Small intestine (tissue), 16 donors: ENCODE measurements at places on chromosomes 2 and 18.

GRCh38 chr2:25725877-25726276 lies 52.5 kb upstream of the DTNB start:
- no peak for DNase-seq

DNA sequence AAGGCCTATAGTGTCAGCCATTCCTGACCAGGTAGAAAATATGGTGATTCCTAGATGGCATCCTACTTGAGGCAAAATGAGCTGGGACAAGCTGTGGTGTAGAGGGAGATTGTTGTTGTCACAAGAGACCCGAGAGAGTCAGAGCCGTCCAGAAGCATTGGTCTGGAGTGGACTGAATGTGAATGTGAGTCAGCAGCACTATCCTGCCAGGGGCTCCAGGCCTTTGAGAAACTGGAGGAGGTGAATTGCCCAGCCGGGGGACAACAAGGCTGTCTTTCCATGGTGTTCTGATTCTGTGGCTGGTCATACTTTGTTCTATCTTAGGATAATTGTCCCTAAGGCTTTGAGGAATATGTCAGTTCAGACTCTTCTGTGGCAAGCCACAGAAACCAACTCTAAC lies 29.4 kb upstream of the EIF2AK3 start:
- no peak for DNase-seq

GRCh38 chr2:201786471-201786870 lies 5.7 kb upstream of the ALS2 start:
- no peak for DNase-seq

GRCh38 chr2:33496150-33496549 lies 19.7 kb downstream of the RASGRP3 start:
- no peak for DNase-seq

GRCh38 chr2:124241-124880 lies 78.1 kb upstream of the FAM110C start:
- DNase-seq: no peak

DNA sequence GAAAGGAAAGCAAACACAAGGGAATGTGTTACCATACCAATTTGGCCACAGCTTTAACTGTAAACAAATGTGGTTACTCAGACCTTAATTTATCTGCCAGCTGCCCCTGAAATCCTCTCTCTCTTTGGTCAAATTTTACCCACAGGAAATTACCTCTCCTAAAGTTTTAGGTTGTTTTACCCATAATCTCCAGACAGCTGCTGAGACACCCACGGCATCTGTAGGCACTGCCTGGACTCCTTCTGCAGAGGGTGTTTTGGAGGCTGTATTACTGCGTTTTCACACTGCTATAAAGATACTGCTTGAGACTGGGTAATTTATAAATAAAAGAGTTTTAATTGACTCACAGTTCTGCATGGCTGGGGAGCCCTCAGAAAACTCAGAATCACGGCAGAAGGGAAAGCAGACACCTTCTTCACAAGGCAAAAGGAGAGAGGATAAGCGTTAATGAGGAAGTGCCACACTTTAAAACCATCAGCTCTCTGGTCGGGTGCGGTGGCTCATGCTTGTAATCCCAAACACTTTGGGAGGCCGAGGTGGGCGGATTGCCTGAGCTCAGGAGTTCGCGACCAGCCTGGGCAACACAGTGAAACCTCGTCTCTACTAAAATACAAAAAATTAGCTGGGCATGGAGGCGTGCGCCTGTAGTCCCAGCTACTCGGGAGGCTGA lies 677.5 kb upstream of the FSHR start:
- no peak for DNase-seq

- DNase-seq: no peak
Measured at GRCh38 chr18:3966246-3966641, 488.9 kb downstream of the DLGAP1 start.

DNA sequence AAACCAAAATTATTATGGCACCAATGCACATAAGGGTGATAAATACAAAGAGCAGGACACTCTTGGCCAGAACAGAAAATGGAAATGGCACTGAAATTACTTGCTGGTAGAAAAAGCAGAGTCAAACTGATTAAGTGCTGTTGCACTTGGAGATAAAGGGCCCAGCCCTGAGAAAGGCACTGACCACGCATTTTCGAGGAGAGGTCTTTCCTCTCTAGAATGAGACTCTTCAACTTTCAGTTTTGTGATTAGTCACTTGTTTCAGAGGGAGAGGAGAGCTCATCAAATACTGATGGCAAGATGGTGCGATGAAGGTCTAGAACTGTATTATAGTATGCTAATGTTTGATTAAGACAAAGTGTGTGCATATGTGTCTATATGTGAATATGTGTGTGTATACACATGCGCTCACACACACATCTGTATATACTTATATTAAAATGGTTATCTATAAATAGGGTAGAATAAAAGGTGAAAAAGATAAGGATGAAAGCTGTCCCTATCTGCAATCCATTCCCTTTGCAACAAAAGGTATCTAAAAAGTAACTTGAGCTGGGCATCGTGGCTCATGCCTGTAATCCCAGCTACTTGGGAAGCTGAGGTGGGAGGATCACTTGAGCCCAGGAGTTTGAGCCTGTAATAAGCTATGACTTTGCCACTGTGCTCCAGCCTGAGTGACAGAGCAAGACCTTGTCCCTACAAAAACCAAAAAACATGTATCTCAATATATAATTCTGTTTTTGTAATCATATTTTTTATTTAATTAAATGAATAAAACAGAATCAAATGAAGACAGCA lies 48.8 kb upstream of the ZDBF2 start:
- no peak for DNase-seq

GRCh38 chr18:35143622-35144596 lies 96.9 kb upstream of the ZNF397 start:
- peak; percentile 63 for DNase-seq

GRCh38 chr2:85583667-85584353 lies 421 bp upstream of the VAMP5 start:
- DNase-seq: peak; percentile 37

DNA sequence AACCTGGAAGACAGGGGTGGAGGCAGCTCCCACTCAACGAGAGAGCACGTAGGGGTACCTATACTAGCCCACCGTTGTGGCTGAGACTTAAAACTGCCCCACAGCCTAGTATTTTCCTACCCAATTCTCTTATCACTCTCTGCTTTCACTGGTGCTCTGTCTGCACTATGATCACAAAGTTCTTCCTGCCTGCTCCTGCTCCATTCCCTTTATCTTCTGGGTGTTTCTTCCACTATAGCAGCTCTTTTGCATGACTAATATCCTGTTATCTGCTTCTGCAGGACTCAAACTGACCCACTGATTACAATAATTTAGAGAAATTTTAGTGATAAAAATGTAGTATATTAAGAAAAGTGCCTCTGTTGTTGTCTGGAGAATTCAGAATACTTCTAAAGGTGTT lies 184.8 kb downstream of the LRP1B start:
- DNase-seq: no peak

DNA sequence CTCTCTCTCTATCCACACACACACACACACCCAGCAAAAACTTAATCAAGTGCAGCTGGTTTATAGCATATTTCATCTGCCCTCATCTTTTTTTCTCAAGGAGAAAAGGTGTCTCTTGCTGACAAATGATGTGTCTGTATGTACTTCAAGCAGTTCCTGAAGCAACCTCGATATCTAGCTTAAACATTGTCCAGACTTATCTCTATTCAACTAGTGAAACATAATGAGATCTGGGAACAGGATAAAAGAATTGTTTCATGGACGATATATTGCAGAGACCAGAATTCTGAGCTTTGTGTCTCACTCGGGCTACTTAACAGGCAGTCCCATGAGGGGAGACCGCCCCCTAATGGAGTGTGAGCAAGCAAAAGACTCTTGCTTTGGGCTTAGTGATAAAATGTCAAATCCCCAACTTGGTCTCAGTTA lies 929.2 kb upstream of the SOX11 start:
- DNase-seq: no peak

DNA sequence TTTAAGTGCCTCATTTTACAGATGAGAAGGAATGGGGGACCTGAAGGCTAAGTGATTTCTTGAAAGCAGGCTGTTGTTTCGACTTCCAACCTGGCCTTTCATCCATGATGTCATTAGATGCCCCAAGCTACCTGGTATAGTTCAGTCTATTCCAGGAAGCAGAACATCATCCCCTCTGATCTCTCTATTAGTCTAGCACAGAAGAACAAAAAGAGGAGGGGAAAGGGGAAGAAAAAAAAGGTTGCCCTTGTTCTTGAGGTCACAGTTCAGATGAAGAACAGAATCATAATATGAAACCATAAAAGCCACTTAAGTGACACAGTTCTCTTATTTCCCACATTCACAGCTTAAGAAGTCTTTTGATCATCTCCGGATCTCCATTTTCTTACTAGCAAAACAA lies 386.2 kb upstream of the HNRNPA3 start:
- DNase-seq: peak; percentile 48

DNA sequence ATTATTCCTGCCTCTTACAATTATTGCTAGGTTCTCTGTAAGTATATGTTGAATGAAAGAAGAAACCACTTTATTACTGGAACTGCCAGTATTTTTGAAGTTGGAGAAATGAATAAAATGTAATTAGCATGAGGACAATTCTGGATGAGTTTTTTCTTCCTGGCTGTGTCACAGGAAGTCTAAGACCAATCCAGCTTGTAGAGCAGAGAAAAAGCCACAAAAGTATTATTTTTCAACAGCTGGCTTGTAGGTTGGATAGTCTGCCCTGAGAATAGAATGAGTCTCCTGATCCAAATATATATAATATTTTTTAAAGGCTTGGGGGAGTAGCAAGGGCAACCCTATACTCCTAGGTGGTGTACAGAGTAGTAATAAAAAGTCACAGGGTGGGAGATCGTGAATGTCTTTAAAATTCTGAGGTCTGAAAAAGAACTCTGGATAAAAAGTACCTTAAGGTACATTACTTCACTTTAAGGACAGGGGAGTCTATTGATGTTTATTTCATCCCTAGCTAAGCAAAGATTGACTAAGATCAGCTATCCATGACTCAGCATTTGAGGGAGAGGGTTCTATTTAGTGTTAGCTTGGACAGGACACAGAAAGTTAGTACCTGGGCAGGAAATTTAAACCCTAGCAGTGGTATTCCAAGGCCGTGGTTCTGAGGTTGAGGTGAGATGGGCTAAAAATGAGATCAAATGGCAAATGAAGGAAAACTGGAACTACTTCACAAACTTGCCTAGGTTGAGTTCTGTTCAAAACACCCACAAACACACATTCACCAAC lies 31.7 kb downstream of the SLC40A1 start:
- no peak for DNase-seq

DNA sequence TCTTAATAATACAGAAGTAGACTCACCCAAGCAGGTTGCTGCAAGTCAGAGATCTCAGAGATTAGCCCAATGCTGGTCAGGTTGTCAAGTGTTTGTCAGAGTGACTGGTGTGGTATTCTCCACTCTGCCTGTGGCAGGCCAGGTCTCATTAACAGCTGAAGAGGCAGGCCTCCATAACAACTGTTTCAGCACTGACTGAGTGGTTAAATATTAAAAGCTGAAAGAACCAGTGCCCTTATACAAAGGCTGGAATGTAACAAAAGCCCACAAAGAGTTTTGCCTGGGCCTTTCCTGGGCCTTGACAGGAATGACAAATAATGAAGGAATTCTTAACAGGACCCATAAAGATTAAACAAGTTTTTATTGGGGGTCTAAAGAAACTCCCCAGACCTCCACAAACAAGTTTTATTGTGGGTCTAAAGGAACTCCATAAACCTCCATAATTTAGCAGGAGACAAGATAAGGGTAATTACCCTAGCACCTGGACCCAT lies 26.8 kb downstream of the SULT1C2 start:
- peak; percentile 45 for DNase-seq

DNA sequence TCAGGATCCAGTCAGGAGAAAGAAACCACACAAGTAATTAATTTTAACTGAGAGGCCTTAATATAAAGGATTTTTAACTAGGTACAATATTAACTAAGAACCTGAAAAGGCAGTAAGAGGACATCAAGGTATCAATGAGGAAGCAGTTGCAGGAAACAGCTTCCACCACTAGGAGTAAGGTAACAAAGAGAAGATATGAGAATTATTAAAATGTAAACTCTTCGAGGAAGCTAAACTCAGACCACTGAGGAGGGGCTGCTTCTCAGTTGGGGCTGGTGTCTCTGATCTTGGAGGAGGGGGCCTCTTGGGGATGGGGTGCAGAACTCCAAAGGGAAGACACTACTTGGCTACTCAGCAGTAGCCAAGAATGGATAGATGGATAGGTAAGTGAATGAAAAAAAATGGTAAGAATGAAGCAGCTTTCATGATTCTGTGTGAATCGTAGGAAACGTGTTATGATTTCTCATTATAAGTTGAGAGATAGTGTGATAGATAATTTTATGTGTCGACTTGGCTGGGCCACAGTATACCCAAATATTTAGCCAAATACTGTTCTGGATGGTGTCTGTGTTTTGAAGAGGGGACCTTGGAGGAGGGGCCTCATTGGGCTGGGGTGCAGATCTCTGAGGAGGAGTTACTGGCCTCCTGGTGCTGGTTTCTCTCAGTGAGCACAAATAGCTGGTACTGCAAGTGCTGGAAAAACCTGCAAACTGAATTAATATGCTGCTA lies 547.7 kb upstream of the LRRTM1 start:
- no peak for DNase-seq

DNA sequence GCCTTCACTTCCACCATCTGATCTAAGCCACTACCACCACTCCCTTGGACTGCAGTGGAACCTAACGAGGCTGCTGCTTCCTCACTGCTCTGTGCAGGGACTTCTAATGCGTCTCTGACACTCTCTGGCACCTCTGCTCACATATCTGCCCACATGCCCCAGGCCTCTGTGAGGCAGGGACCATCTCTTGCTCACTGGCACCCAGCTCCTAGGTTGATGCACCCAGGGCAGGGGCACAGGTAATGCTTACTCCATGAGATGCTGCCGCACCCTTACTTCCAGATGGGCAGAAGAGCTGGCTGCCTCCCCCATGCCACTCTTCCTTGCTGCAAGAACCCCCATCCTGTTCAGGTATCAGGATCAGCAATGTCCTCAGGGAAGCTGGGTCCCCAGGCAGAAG lies 294.0 kb upstream of the HS6ST1 start:
- no peak for DNase-seq

DNA sequence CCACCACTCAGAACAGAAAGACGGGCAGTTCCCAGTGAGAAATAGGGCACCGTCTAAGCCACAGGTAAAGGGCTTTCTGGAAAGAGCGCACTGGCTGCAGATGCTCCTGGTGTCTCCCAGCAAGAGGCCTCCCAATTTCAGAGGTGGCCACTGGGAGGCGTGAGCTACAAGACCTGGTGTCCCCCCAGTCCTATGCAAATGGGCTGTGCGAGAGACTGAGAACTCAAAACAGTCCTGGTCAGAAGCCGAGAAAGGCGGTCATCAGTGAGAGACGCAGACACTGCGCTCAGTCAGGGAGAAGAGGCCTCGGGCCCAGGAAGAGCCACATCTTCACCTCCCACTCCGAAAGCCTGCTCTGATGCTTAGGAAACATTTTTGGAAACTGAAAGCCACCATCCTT lies 179.5 kb downstream of the EIPR1 start:
- DNase-seq: no peak

- DNase-seq: no peak
Measured at GRCh38 chr2:211144974-211145665, 588.7 kb downstream of the CPS1 start.

- no peak for DNase-seq
Measured at GRCh38 chr18:50928551-50928950, 39.3 kb upstream of the ELAC1 start.
